ENCODE measurements at places on chromosomes 5 and 9.

DNA sequence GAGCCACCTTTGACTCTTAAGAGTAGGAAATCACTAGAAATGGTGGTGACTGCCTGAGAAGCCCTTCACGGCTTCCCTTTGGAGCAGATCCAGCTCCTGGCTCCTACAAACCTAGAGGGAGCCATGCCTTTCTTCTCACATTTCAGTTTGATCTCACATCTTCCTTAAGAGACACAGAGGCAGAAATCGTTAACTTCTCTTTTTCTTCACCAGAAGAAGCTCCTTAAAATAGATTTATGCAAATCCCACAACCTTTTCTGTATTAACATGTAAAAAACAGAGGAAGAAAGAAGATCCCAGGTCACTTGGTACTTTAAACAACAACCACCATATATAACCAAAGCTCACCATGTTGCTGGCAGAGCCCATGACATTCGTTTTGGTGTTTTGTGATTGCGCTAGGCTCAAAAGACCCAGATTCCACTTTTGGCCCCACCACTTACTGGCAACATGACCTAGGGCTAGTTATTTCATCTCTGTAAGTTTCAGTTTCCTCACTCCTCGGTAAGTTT is 29.6 kb downstream of the PAX5 start:
- DNase-seq, result no peak

DNA sequence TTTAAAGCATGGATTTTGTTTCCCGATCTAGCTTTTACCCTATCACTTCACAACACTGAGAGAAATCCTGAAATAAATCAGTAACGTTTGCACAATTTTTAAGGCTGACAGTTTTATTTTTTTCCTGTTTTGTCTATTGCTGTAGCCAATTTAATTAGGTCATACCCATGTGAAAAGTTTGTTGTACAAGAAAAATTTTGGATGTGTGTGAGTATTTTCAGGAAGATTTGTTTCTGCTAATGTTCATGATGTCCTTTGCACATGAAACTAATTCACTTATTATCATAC is 237.8 kb downstream of the ARRDC3 start:
- DNase-seq, result no peak

DNA sequence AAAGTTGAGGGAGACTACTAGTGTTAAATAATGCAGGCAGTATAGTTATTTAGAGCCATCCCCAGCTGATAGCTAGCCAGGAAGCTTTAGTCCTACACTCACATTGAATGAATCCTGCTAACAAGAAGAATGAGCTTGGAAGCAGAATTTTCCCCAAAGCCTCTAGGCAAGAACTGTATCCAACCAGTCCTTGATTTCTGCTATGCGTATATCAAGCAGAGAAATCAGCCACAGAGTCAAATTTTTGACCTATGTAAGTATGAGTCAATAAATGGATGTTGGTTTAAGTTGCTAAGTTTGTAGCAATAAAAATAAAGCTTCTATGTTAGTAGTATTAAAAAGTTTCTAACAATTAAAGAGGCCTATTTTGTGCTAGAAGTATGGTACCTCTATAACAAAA is 672.1 kb upstream of the CHD1 start:
- DNase-seq, result no peak

DNA sequence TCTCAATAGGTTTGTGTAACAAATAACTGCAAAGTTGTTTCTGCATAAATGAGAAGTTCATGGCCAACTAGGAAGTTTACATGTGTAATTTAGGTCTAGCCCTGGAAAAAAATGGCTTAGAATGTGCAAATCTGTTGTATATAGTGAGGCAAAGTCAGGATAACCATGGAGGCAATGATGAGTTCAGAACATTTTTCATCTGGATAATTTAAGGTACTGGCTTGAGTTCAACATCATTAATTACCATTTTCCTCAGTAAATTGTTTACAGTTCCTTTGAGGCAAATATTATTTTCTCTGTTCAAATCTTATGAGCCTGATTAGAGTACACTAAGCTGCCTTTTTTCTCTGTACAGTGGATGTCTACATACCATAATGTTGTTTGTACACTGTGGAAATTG is 1259.0 kb upstream of the NUDT12 start:
- no peak for DNase-seq

DNA sequence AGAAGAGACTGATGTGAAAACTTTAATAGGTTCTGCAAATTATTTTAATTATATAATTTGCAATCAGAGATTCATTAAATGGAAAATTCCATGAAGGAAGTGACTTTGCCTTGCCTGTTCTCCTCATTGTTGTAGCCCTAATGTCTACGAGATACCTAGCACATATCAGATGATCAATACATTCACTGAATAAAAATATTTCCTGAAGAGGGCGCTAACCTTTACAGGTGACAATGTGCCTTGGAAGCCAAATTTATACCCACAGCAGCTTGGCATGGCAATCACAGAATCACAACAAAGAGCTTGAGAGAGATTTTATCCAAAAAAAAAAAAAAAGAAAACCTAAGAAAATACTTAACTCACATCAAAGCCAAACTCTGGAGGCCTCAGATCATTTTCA is 17.4 kb downstream of the HAUS6 start:
- DNase-seq, result peak; percentile 16

- no peak for DNase-seq
Observed at GRCh38 chr9:77534376-77535057, 113.6 kb downstream of the GNA14 start.

DNA sequence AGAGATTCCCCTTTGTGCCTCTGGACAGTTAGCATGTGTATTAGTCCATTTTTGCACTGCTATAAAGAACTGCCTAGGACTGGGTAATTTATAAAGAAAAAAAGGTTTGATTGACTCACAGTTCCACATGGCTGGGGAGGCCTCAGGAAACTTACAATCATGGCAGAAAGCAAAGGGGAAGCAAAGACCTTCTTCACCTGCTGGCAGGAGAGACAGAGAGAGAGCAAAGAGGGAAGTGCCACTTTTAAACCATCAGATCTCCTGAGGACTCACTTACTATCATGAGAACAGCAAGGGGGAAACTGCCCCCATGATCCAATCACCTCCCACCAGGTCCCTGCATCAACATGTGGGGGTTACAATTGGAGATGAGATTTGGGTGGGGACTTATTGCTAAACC is 6.0 kb downstream of the CFAP90 start:
- no peak for DNase-seq

GRCh38 chr9:110997847-110998246 is 40.4 kb downstream of the LPAR1 start:
- no peak for DNase-seq

DNA sequence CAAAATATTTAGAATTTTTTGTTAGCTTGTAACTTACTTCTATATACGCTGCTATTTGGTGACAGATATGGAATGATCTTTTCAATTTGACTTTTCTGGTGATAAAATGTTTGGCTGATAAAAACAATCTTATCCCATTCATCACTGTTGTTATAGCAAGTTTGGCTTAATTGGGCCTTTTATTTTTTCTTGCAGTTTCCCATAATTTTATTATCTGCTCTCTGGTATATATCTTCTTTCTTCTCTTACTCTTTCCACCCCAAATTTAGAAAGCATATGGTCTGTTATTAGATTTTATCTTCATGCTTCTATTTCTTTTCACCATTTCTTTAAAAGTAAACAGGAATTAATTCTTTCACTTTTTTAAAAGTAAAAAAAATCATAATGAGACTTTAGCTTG is 474.4 kb downstream of the TLE1 start:
- DNase-seq, result no peak

- DNase-seq, result peak; percentile 8
Observed at GRCh38 chr5:41527201-41527779, 16.9 kb upstream of the PLCXD3 start.

DNA sequence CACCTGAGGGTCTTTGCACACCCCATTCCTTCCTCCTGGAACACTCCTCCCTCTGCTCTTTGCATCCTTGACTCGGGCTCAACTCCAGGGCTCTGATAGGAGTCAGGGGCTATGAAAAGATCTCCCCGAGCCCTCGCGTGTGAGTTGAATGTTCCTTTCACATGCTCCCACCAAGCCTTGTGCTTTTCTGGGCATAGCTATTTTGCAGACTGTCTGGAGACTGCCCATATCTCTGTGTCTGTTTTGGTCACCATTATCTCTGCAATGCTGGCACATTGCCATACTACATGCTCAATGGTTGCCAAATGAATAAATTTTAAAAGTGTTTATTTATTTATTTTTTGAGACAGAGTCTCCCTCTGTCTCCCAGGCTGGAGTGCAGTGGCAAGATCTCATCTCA is 56.9 kb upstream of the PLPP1 start:
- DNase-seq, result no peak

DNA sequence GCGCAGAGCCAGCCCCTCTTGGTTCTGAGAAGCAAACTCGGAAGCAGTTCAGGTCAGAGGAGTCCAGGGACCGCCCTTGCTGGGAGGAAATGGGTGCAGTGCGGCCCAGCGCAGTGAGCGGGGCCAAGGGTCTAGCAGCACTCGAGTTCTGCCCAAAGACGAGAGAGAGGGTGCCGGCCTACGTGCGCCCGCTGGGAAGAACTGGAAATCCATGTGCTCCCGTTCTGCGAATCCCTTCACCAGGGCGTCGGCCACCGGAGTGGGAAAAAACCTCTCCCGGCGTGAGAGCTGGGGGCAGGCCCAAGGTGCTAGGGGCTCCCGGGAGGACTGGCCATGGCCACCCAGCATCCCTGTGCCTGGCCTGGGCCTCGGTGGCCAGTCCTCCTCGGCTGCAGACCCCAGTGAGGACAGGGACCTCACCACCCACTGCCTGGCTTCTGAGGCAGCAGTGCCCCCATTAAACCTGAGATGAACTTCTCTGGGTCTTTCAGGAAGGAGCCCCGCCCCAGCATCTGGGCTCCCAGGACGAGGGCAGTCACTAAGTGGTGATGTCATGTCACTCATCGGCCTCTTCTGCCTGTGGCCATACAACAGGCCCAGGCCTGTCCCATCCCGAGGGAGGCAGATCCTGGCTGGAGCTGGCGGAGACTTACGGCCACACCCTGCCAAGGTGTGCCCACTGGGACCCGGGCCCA is 10.6 kb downstream of the TMEM250 start:
- DNase-seq, result no peak

GRCh38 chr5:122341087-122341486 is 29.1 kb downstream of the SNCAIP start:
- no peak for DNase-seq

DNA sequence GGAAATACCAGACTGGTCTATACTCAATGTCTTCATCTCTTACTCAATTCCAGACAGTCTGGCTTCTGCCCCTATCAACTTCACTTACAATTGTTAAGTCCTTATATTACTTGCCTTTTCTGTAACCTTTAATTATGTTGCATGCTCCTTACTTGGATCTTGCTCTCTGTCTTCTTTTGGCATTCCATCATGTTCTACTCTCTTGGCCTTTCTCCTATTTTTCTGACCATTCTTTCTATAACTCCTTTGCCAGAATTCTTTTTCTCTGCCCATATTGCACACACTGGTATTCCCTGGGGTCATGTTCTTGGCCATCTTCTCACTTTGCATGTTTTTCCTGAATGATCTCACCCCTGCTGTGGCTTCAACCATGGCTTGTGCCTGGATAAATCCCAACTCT is 209.8 kb upstream of the ZNF462 start:
- DNase-seq, result no peak

- DNase-seq, result no peak
Observed at GRCh38 chr5:173279166-173279565, 44.2 kb upstream of the NKX2-5 start.

GRCh38 chr9:124654431-124654830 is 116.7 kb downstream of the NR6A1 start:
- DNase-seq, result no peak

- DNase-seq, result no peak
Observed at GRCh38 chr9:33946779-33947535, 101.7 kb downstream of the UBAP2 start.

DNA sequence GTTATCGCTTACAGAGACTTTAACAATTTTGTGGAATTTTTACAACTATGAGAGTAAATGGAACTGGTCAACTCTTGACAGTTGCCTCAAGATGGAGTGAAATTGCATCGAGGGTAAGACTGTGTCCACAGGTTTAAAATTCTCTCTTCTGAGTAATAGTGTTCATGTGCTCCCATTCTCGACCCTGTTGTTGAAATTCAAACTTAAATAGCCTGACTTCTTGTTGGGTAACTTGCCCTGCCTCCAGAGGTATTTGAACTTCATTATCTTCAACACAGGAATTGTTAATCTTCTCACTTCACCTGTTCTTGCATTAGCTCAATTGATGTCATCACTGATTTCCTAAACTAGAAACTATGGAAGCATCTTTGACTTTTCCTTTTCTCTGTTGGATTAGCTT is 77.5 kb downstream of the PIP5K1B start:
- no peak for DNase-seq
